G401 (cell line): ENCODE measurements at places on chromosomes 5 and 9.

DNA sequence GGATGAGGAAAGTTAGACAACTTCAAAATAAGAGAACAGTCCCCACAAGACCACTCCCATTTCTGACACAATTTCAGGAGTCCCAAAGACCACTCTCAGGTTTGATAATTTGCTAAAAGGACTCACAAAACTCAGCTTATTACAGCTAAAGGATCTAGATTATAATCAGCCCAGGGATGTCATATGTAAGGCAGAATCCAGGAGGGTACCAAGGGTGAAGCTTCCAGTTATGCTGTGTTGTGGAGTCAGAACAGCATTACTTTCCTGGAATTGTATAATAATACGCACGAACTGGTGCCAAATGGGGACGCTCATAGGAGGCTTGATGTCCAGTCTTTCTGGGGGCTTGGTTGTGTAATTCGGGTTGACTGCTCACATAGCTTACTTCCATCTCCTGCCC is 55.4 kb downstream of the SLC27A6 start:
- DNase-seq = no peak

GRCh38 chr9:109401169-109401989 is 80.5 kb upstream of the EPB41L4B start:
- peak; percentile 34 for DNase-seq

DNA sequence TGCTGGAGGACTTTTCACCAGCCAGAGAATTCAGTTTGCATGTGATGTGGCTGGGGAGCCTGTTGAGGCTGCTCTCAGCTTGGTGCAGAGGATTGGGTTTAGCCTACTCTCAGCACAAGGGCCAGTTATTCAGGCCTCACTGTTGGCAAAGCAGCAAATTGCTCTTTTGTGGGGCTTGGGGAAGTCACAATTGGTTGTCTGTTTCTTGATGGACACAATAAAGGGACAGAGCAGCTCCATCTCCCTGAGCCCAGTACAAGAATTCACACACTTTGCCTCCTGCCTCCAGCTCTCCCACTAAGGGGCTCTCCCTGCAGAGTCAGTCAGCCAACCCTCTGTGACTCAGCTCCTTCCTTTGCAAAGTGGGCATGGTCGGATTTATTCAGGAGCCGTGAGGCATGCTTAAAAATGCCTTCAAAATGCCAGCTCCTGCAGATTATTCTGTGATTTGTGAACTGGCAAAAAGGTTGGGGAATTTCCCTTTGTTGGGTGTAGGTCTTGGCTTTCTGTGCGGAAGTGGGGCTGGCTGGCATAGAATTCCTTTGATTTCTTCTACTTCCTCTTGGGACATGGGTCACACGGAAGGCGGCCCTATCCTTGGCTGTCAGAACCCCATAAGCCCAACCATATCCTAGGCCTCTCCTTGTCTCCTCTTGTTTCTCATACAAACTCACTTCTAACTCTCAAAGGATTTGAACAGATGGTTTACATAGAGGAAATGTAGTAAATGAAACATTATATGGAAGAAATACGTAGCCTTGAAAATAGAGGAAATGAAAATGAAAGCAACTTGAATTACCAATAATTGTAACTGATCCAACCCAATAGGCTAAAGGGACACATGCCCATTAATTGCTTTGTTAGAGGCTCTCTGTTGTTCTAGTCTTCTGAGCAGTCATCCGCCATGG is 118.7 kb upstream of the CD180 start:
- DNase-seq = peak; percentile 49

DNA sequence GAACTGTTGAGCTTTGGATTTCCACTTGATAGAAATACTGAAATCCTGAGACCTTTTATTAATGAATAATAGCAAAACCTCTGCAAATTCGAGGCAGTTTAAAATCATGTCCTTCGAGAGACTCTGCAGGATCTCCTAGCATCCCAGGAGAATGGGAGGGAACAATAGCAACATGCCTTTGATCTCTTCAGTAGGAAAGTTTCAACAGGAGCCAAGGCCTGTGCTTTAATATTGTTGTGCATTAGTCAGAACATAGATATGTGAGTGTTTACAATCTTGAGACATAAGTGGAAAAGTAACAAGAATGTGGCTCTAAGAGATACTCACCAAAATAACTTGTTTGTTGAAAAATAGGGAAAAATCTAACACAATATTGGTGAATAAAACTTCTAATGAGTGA is 83.3 kb upstream of the LHFPL2 start:
- DNase-seq = no peak

GRCh38 chr5:43427306-43427705 is 15.1 kb upstream of the CCL28 start:
- DNase-seq = no peak

- no peak for DNase-seq
Observed at GRCh38 chr5:144318011-144318410, 147.3 kb downstream of the KCTD16 start.

- DNase-seq = peak; percentile 39
Observed at GRCh38 chr5:81748556-81748955, 2.3 kb downstream of the SSBP2 start.

DNA sequence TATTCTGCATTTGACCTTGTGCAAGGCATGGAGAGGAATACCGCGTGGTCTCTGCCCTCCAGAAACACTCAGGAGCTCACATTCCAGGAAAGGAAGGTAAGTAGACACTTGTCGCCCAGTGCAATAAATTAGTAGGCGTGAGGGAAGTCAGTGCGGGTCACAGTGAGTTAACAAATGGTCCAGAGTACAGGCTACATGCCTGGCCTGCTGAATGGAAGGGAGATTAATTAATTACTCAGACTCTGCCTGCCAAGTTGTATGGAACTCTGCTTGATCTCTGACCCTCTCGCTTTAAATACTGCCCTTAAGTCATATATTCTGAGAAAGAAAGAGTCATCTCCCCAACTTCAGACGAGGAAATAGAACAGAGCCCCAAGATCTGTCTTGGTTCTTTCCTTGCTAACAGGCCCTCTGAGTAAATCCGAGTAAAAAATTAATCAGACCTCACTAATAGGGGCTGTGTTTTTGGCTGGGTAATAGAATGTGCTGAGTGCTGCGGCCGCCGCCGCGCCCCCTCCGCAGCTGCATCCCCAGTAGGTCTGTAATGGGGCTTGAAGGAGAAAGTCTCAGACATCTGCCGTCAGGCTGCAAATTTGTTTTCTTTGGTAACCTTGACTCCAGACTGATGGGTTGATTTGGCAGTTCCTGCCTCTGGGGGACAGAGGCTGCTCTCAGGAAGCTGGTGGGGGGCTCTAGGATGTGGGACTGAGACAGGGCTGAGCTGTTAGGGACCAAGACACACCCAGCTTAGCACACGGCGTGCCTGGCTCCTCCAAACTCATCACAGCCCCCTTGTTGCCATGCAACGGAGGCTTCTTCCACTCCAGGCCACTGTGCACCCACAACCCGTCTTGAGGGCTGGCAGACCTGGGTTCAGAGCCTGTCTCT is 144.4 kb downstream of the NSG2 start:
- DNase-seq = no peak

GRCh38 chr5:172694061-172694460 is 53.0 kb downstream of the NEURL1B start:
- no peak for DNase-seq

GRCh38 chr5:66945389-66946349 is 250.9 kb downstream of the CD180 start:
- DNase-seq = no peak

- DNase-seq = no peak
Observed at GRCh38 chr5:172007175-172008110, 1.0 kb upstream of the FBXW11 start.

DNA sequence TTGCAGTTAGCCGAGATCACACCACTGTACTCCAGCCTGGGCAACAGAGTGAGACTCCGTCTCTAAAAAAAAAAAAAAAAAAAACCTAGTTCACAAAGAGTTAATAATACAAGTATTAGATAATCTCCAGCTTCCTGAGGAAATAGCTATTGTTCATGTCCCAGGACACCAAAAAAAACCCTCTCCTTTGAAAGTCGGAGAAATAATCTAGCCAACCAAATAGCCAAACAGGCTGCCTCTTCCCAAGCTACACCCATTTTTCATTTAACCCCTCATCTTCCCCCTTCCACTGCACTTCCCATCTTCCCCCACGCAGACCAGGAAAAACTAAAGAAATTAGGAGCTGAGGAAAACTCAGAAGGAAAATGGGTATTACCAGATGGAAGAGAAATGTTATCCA is 23.6 kb downstream of the CNOT8 start:
- no peak for DNase-seq

GRCh38 chr5:133959643-133960042 is 8.8 kb downstream of the C5orf15 start:
- DNase-seq = no peak

- no peak for DNase-seq
Observed at GRCh38 chr5:40549616-40550015, 130.1 kb upstream of the PTGER4 start.

GRCh38 chr9:109166771-109167601 is at the start of gene FRRS1L:
Gene FRRS1L, minus strand, starts transcription at chr9:109167249. Its CDS starts 111 bp downstream, at chr9:109167138.
- peak; percentile 73 for DNase-seq

- no peak for DNase-seq
Observed at GRCh38 chr9:33248606-33249005, 8.6 kb downstream of the SPINK4 start.

DNA sequence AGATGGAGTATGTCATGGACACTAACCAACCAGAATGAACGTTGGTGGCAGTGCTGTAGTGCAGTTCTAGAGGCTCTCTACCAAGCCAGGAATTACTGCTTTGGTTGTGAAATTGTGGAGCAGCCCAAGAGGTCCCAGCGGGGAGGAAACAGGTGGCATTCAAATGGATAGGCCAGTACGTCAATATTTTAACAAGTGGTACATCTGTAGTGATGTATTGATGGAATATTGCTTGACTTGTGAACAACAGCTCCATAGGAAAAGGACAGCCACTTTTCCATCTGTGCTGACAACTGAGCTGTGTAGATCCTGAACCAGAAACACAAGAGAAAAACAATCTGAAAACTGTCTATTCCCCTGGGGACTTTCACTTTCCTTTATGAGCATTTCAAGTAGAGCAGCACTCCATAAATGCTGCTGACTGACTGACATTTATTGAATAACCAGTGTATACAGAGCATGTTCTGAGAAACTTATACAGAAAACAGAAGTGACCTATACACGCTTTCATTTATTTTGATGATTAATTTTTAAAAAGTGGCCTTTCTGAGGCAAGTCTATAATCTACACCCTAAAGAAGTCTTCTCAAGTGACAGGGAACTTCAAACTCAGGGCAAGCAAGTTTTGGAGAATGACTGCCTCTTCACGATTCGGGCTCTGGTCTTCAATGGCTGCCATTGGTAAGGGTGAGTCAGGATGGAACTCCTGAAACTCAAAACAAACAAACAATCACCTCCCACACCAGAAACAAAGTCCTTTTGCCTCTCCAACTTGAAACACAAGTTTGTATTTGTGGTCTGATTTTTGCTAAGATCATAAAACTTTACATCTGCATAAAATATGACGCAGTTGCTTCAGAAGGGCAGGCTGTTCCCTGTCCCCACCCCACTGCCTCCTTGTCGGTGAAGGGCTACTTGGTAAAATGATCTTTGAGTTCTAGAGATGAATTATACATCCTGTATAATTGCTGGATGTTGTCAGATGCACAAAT is 362.4 kb downstream of the NDUFS4 start:
- DNase-seq = no peak

GRCh38 chr9:92180002-92180400 is 64.8 kb upstream of the SPTLC1 start:
- DNase-seq = no peak

DNA sequence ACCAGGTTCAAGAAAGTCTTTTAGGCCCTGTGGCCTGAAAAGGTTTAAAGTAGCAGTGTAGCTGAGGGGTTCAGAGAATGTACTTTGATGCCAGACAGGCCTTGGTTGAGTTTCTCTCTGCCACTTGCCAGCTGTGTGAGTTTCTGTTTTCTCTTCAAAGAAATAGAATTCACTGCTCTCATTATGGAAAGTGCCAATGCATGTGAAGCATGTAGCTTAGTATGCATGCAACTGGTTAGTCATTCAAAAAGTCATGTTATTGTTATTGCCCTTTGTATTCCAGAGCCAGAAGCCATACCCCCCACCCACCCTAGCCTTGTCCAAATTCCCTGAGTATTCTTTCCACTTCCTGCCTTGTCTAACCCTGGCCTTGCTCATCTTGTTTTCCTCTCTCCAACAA is 101.7 kb downstream of the ADRB2 start:
- no peak for DNase-seq

- DNase-seq = no peak
Observed at GRCh38 chr5:165836046-165836445, 2330.6 kb downstream of the MAT2B start.

DNA sequence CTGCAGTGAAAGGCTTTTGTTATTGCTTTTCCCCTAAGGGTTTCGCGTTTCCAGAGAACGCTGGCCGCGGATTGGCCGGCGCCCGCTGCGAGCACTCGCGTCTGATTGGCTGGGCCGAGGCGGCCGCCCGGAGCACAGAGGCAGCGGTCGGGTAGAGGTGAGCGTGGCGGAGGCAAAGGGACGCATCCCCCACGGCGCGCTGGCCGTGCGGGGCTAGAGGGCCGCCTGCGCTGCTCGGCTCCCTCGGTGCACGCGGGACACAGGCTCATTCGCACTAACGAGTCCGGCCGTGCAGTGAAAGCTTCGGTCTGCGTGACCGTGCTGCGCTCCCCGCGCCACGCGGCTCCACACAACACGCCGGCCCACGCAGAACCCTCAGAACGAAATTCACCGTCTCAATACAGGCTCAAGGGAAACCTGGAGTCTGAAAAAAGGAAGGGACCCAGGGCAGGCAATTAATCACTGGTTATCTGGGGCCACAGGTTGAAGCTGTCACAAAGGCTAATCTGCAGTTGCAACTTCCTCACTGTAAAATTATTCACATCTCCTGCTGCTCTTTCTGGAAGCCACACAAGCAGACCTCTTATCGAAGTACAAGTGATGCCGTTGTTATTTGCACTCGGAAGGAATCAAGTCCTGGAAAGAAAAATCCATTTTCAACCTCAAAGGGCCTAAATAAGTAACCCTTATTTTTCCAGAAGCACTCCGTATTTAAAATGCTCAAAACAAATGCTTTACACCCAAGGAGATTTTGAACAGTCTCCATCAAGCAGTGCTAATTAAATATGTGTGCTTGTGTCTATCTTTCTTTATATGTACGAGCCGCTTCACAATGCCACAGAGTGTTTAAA is 94.6 kb downstream of the ZNF608 start:
- DNase-seq = peak; percentile 93

DNA sequence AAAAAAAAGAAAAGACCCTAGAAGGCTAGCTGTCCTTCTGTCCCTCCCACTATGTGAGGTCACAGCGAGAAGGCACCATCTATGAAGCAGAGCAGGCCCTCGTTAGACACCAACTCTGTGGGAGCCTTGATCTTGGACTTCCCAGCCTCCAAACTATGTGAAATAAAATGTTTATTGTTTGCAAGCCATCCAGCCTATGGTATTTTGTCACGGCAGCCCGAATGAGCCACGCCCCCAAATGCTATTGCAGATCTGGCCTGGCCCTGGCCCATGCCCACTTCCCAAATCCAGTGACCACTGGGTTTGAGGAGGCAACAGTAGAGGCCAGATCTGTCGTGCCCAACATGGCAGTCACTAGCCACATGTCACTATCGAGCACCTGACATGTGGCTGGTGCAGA is 10.8 kb downstream of the STK10 start:
- DNase-seq = no peak

- DNase-seq = no peak
Observed at GRCh38 chr5:57527870-57528269, 45.3 kb upstream of the ACTBL2 start.

GRCh38 chr5:39187831-39188731 is 31.3 kb downstream of the FYB1 start:
- DNase-seq = no peak

GRCh38 chr9:100222674-100223073 is 123.6 kb downstream of the INVS start:
- DNase-seq = peak; percentile 66

- DNase-seq = no peak
Observed at GRCh38 chr9:129994882-129995281, 48.1 kb downstream of the FNBP1 start.
